ENCODE measurements at places on chromosomes 3 and 15. TPM values are rescaled to one million over a fixed set of nuclear protein-coding genes. Genes with fewer than 3 reads are reported as not detected.

Gene MYL3
- 3,804 TPM for total RNA-seq

Gene PTX3
- 2.2 TPM for total RNA-seq

DNA sequence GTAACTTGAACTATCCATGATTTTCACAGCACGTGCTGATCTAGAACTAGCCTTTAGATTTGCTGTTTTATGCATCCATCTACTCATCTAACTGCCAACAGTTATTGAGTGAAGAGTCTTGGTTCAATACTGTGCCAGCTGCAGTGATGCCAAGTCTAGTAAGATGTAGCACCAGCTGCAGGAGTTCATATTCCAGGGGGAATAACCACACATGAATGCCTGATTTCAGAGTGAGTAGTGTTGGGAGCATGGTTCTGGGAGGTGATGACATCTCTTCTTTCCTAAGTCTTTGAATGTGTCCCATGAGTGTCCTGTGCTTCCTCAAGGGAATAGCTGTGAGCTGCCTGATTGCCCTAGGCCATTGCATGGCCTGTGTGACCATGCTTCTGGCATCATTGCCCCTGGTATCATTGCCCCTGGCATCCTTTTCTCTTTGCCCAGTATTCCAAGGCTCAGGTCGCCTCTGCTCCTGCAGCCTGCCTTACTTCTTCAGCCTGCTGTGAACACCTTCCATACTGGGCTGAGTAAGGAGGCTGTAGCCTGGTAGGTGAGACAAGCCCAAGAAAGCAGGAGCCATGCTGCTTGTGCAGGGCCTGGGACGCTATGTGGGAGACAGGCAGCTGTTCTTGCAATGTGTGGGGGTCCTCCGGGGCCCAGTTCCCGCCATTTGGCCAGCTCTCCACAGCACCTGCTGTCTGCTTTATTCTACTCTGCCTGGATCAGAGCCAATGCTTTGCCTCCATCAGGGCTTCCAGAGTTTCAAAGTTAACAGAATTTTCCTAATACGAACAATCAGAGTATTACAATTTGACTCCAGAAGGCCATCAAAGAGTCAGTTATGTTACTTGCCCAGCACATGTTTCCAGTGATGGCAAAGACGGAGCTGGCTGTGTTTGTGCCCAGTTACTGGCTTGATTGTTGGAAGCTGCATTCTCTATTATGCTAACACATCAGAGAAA lies 73.2 kb downstream of the CLSTN2 start:
- no peak for DNase-seq

Gene FBN1
- total RNA-seq: 32.1 TPM

- DNase-seq: no peak
These were observed 93.2 kb upstream of the MBNL1 start for GRCh38 chr3:152175528-152175889.

- no peak for DNase-seq
These were observed 66.7 kb upstream of the PRICKLE2 start for GRCh38 chr3:64291956-64292355.

- no peak for DNase-seq
These were observed 2.7 kb upstream of the SCAMP5 start for GRCh38 chr15:74992619-74993018.

- no peak for DNase-seq
These were observed 11.0 kb upstream of the ZNF662 start for GRCh38 chr3:42894698-42895579.

Gene CCR4
- not detected for total RNA-seq

Gene SRGAP3
- 10.1 TPM for total RNA-seq

DNA sequence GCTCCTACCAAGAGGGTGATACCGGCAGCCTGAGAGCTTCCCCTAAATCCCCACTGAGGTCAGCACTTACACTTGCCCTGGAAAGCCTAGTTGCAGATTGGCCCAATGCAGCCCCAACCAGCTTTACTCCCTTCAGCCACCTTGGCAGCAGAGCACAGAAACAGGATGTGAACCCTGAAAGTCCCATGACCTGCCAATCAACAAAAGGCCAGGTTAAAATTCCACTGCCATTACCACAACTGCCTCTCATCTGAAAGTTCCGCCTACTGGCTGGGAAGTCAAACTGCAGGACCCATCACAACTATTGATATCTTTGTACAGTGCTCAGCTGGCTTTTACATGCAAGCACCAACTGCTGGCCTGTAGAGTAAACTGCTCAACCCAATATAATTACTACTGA lies 156.2 kb downstream of the ZMAT3 start:
- no peak for DNase-seq

Gene ACKR4
- total RNA-seq: 1.6 TPM

GRCh38 chr3:151768393-151768930 lies 34.7 kb downstream of the AADACL2 start:
- no peak for DNase-seq

DNA sequence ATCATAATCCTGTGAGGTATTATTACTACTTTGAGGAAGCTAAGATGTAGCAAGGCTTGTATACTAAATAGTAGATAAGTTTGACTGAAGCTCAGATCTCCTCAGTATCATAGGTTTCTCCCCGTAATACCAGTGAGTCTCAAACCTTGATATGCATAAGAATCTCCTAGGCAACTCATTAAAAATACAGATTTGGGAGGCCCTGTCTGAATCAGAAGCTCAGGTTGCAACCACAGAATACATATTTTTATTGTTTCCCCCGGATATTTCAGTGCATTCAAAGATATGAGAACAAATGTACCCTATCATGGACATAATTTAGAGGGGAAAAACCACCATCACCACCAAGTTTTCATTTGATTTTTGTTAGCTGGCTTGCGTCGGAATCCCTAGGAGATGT lies 242.1 kb upstream of the C2CD4B start:
- no peak for DNase-seq

Data from cardiac septum (tissue), 1 donor.